ENCODE measurements at places on chromosomes 4 and X. TPM values are rescaled to one million over a fixed set of nuclear protein-coding genes. Genes with fewer than 3 reads are reported as not detected.

DNA sequence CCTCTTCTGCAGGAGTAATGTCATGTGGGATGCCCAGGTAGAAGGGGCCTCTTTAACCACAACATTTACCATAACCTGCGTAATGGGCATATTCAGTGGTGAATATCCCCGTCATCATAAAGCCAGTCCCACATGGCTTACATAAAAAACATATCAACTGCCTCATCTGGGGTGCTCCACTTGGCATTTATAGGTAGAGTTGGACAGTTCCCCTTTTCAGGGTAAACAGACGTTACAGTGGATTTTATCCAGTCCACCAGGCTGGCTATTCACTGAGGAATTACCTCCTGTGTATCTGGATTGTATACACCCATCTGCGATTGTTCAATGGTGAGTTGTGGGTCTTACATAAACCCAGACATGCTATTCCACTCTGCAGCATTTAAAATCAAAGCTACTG is 70.7 kb upstream of the ANKRD17 start:
- DNase-seq = no peak
- H3K36me3 ChIP-seq = no peaks in the 10 kb centered on the region
- H3K27me3 ChIP-seq = no peaks in the 10 kb centered on the region
- no peak overlapping the region for H3K27ac ChIP-seq

The PASD1 gene
- 21.5 TPM for total RNA-seq

GRCh38 chr4:17561195-17561909 is 15.6 kb upstream of the LAP3 start:
- peaks cover 5% of the 10 kb centered on the region for H3K27me3 ChIP-seq
- DNase-seq = no peak
- no peak overlapping the region for H3K27ac ChIP-seq
- H3K4me3 ChIP-seq = no peak overlapping the region
- H3K4me1 ChIP-seq = no peaks in the 10 kb centered on the region
- H3K36me3 ChIP-seq = no peaks in the 10 kb centered on the region

DNA sequence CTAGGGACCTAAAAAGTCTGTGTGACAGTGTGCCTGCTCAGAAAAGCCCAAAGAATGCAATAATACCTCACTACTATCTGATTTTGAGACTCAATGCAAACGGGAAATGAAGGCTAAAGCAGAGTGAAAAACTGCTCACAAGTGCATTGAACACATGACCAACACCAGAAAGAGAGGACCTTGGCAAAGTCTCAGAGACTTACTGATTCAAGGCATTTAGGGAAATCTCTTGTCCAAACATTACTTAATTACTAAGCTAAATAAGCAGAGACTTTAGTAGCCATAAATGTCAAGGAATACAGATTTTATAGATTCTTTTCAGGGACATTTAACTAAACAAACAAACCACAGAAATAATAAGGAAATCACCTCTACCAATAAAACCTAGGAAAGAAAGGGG is 916.0 kb downstream of the FSTL5 start:
- no peak for DNase-seq
- H3K27ac ChIP-seq = no peak overlapping the region
- H3K4me1 ChIP-seq = no peaks in the 10 kb centered on the region
- no peaks in the 10 kb centered on the region for H3K36me3 ChIP-seq
- no peak overlapping the region for H3K4me3 ChIP-seq
- no peaks in the 10 kb centered on the region for H3K27me3 ChIP-seq

The CENPVL1 gene
- total RNA-seq = 3.0 TPM
